Hepatocyte (in vitro differentiated cells): ENCODE measurements at places on chromosomes 2 and 18. TPM values are rescaled to one million over a fixed set of nuclear protein-coding genes. Genes with fewer than 3 reads are reported as not detected.

GAREM1 gene
- 6.9 and 8.1 TPM in 2 replicates for total RNA-seq

GRCh38 chr2:120602251-120602650, 133.4 kb upstream of the GLI2 start:
- H3K36me3 ChIP-seq: no peaks in the 10 kb centered on the region
- no peak for DNase-seq
- H3K4me3 ChIP-seq: no peak overlapping the region

DNA sequence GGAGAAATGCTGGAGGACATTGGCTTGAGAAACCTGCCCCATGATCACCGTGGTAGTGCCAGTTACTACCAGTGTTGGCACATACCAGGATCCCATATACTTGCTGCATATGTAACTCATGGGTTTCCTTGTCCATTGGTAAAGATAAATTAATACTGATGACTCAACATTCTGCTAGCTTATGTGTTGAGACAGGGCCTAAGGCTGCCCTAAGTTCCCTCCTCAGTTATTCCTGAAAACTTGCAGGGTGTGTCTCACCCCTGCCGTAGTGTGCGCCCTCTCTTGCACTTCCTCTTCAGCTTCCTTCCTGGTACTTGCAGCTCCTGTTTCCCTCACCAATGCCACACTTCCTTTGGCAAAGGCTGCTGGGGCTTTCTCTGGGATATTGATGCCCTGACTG, 4.3 kb upstream of the INO80C start:
- no peaks in the 10 kb centered on the region for H3K4me1 ChIP-seq
- H3K27ac ChIP-seq: no peak overlapping the region
- H3K4me3 ChIP-seq: no peak overlapping the region
- H3K27me3 ChIP-seq: no peaks in the 10 kb centered on the region
- no peaks in the 10 kb centered on the region for H3K36me3 ChIP-seq

- no peak overlapping the region for H3K27ac ChIP-seq
- H3K4me1 ChIP-seq: no peaks in the 10 kb centered on the region
- H3K4me3 ChIP-seq: no peak overlapping the region
- no peaks in the 10 kb centered on the region for H3K36me3 ChIP-seq
Measured at GRCh38 chr2:126753501-126754212, 97.7 kb downstream of the GYPC start.
